ENCODE measurements at places on chromosomes 1 and 21.
A peak's percentile ranks its signal among the peaks of the same experiment; 100 is the strongest.

DNA sequence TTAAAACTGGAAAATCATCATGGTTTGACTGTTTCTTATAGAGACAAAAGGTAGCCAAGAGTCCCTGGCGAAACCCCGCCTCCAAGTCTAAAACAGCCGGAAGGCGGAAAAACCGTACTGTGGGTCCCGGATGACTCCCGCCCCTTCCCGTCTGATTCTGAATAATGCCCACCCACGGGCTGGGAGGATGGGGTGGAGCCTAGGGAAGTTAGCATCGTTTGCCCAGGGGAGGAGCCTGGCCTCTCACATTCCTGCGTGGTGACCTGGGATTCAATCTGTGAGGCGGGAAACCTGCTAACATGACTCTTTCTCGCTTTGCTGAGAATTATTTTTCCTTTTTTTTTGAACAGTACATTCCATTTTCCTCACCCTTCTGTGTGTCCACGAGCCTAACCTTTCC lies 124.9 kb downstream of the KCNK1 start:
- DNase-seq: no peak

GRCh38 chr1:6447818-6448748 lies 17.9 kb downstream of the TNFRSF25 start:
- no peak for DNase-seq

GRCh38 chr1:244273845-244274619 lies 177.7 kb downstream of the ADSS2 start:
- DNase-seq: peak; percentile 100

GRCh38 chr1:53260631-53261247 lies 22.4 kb upstream of the MAGOH start:
- DNase-seq: no peak

DNA sequence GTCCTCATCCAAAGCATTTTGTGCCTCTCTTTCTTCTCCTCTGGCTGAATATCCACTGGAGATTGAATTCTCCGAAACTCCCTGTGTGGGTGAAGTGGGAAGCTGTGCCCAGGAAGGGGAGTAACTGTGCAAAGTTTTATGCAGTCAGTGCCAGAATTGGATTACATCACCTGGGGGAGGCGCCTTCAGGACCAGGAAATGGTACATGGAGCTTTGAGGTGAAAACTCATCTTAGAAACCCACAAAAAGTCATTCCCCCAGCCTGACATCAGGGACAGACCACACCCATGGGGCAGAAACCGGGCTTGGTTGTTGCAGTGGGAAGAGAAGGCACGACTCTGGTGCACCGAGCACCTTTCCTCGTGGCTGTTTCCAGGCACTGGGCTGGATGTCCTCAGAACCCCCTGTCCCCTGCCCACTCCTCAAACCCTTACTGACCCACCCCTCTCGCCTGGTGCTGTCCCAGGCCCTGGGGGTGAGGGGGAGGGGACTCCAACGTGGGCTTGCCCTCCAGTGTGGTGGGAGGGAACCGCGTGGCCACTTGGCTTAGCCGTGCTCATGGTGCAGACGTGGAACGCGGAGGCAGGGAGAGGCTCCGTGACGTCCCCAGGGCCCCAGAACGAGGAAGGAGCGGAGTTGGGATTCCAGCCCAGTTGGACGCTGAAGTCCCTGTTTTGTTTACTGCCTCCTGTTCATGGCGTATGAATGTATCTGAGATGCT lies 15.7 kb downstream of the TFF3 start:
- DNase-seq: no peak

- no peak for DNase-seq
Measured at GRCh38 chr1:159483501-159483900, 44.0 kb downstream of the OR10J1 start.

DNA sequence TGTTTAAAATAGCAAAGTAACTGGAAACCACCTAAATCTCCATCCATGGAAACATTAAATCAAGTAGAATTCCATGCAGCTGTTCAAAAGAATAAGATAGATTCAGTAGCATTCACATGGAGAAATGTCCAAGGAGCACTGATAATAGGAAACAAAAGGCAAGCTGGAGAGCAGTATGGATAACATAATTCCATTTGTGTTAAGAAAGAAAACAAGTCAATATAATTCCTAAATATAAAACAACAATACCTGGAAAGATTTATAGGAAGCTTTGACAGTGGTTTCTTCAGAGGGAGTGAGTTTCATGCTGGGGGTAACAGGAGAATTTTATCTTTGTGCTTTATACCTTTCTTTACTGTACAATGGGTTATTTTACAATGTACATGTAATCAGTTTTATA lies 36.6 kb upstream of the EPS8L3 start:
- no peak for DNase-seq

- DNase-seq: no peak
Measured at GRCh38 chr1:244139655-244140054, 88.6 kb downstream of the ZBTB18 start.

- DNase-seq: no peak
Measured at GRCh38 chr1:67843746-67844145, 10.5 kb upstream of the GNG12 start.

DNA sequence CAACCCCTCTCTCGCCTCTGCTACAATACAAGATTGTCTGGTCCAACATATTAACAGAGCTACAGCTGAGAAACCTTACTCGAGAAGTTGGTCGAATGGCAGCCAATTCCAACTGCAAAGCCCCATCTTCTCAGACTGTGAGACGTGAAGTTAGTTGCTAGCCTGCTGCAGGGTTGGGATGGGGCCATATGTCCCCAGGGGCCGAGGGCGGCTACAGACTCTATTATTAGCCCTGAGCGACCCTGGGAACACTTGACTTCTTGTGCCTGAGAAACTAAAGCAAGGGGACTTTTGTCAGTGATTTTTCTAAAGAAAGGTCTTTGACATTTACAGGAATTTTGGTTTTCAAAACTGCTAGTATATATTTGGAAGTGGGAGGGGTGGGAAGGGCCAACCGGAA lies 13.7 kb downstream of the NCF2 start:
- DNase-seq: no peak

DNA sequence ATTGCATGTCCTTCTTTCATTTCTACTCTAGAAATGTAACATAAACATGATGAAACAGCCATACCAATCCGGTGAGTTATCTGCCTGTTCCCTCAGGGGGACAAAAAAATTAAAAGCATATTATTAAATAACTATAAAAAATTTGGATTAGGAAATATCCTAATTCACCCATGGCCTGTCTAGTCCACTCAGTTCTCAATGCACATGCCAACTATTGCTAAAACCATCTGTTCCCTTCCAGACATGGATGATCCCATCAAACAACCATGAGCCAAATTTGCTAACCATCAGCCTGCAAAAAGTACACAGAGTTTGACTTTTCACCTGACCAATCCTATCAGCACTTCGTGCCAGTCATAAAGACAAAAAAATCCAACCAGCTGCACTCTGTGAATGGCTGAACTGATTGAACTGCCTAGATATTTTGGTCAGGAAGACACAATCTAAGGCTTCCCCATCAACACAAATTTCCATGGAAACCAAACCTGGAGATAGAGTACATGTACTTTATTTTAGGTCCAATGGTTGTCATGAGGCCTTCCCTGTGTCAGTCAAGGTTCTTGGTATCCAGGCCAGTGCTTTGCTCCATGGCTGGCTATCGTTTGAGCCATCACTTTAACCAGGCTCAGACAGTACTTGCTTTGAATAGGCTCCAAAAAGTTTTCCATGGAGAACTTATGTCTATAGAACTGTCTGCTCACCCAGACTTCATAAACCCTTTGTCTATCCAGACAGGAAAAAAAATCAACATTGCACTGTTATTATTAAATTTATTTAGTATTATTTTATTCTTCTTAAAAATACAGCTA lies 570.8 kb downstream of the LTN1 start:
- peak; percentile 96 for DNase-seq

GRCh38 chr1:18066576-18066975 lies 41.0 kb upstream of the IGSF21 start:
- no peak for DNase-seq

DNA sequence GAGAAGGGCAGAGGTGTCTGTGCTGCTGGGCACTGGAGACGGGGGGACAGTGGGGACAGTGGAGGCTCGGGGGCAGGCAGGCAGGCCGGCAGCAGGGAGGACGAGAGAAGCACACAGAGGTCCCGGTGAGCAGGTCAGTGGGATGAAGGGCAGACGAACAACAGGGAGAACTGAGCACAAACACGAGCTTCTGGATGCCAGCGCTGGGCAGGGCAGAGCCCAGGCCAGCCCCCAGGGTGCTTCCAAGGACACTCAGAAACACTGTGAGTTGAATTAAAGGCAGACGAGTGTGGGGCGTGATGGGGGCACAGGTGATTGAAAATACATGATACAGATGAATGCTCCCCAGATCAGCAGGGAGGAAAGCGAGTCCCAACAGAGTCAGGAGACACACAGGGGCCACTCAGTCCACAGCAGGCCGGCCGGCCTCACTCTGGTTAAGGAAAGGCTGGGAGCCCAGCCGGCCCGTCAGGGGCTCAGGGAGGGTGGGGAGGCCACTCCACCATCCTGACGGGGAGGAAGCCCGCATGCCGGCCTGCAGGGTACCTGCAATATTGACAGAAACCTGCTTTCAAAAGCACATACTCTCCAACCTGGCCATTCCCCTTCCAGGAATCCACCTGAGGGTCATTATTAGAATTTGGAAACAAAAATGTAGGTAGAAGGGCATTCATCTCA lies 14.1 kb downstream of the SLC19A1 start:
- no peak for DNase-seq

- DNase-seq: no peak
Measured at GRCh38 chr1:41806472-41807155, 112.1 kb downstream of the HIVEP3 start.

DNA sequence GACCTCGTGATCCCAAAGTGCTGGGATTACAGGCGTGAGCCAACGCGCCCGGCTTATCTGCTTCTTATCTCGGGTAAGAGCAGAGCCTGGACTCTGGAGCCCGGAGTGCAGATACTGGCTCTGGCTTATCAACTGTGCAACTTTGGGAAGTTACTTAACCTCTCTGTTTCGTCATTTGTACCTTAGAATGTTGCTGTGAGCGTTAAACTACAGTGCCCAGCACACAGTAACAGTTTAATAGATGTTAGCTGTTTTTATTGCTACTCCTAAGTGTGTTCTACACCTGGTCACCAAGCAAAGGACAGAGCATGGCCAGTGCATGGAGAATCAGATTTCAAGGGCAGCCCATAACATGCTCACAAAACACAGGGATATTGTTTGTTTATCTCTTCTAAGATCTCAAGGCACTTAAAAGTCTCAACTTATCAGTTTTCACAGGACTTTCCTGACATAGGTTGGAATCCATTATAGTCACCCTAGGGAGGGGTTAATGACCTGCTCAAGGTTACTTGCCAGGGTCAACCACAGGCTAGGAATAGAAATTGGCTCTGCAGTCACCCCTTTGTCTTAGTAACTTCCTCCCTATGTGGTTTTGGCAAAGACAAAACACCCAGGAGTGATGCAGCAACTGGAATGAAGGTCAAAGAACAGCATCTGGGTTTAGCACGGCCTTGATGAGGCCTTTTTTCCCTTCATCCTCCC lies 22.5 kb upstream of the SRP9 start:
- peak; percentile 93 for DNase-seq

Data from fibroblast of upper back skin (primary cell).